CD4-positive, alpha-beta T cell treated with Interleukin-2 at 100 ng/mL for 4 hours (primary cell): ENCODE measurements at places on chromosomes 5 and 9.

- DNase-seq: no peak
These were observed 34.4 kb upstream of the GLIPR2 start for GRCh38 chr9:36101916-36102741.

GRCh38 chr5:142507531-142508372 is 178.1 kb downstream of the FGF1 start:
- no peak for DNase-seq

- no peak for DNase-seq
These were observed 51.7 kb upstream of the FCN2 start for GRCh38 chr9:134828892-134829291.

DNA sequence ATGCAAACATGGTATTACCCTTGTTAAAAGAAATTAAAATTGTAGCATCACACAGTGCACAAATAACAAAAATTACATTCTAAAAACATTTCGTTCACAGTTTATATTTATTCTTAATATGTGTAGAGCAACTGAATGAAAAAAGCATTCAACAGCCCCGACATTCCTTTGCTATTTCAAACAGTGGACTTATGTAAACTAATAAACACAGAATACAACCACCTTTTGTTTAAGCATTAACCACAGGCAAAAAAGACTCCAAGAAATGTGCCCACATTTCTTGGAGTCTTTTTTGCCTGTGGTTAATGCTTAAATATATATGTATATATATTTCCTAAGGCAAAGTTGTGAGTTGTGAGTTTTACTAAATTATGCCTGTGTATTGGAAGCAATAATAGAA is 532.5 kb upstream of the DAP start:
- no peak for DNase-seq

DNA sequence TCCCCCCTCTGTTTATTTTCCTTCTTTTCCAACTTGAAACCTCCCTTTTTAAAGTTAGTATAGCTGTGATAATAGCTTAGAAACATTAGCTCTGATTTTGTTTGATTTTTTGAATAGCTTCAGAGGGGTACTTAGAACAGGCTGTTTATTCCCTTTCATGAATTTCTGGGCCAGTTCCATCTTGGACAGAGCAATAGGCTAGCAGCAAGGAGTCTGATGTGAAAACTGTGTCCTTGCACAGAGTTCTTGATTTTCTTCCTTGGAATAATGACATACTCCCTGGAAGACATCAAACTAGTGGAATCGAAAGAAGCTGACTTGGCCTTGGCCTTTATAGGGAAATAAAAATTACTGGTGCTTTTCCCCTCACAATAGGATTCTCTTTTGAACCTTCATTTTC is 32.9 kb downstream of the NTRK2 start:
- no peak for DNase-seq

GRCh38 chr5:132768485-132768868 is 8.6 kb downstream of the SEPTIN8 start:
- no peak for DNase-seq

DNA sequence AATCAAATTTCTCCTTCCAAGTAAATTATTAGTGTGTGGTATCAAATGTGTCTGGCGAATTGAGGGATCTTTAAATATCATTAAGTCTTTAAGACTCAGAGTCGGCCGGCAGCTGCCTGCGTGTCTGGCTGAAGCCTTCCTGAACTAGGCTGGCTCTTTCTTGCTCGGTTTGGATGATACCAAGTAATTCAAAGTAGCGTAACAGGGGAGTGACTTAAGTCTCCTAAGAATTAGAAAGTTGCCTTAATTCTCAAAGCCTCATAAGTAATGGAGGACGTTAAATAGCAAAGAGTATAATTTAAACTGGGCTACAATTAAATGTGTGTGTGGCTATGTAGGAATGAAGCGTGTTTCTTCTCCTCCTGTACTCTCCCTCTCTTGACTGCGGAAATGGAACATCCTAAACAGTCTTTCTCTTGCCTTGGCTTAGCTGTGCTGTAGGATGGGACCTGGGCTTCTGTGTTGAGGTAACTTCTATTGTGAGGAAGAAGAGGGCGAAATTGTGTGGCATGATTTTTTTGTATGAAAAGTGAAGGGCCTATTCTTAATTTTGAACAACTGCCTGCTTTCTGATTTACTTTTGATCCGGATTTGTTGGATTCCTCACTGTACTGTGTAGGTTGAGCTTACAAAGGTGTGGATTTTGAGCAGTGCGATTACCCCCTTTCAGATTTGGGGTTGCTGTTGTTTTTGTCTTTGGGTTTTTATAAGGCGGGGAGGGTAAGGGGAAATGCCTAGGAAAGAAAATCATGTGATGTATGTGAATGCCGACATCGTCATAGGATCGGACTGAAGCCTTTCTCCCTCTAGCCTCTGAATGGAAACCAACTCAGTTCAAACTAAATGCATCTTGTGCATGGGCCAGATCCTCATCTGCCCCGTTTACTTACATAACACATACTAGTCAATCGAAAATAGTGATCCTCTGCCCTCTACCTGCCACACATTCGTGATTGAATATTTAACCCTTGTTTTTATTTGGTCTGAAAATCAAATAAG is 29.9 kb downstream of the CPEB4 start:
- DNase-seq: peak; percentile 79

GRCh38 chr9:89532478-89532877 is 34.6 kb upstream of the SEMA4D start:
- DNase-seq: peak; percentile 55

GRCh38 chr5:136232316-136232715 is 39.4 kb upstream of the SMIM32 start:
- no peak for DNase-seq
